ENCODE measurements at places on chromosomes 1 and 21.

DNA sequence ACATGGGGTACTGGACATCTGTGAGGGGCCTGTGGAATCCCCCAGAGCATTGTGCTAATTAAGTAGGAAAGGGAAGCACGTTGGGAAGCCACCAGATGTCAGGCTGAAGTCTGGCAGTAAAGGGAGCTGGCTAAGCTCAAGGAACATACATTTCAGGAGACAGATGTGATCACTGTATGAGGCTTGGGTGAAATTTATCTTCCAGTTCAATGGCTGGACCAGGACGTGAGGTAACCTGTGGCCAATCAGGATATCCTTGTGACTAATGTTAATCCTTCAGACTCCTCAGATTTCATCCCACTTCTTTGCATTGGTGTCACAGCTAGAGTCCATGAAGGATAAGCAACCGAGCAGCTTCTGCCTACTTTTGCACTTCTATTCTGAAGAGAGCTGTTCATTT lies 110.2 kb upstream of the APP start:
- no peak for DNase-seq

DNA sequence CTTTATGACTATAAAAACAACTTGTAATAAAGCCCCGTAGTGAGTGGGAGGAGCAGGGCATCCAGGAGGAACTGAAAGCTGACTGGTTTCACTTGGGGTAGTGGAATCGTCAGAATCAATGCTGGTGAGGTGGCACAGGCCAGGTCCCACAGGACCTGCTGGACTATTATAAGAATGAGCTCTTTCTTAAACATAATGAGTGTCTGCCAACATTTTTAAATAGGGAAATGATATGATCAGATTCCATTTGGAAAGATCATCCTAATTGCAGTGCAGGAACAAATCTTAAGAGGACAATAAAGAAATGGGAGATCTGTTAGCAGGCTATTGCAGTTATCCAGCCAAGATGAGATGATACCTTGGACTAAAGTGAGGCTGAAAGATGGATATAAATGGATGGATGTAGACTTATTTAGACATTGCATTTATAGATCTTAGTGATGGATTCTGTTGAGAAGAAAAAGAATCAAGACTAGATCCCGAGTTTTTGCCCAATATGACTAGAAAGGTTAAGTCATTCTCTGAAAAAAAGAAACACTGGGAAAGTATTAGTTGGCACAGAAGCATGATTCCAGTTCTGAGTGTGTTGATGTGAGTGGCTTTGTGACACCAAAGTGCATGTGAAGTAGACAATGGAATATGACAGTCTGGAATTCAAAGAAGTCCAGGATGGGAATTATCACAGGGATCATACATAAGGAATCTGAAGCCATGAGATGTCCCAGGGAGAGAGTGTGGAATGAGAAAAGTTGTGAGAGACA lies 153.3 kb upstream of the SGIP1 start:
- DNase-seq = no peak

DNA sequence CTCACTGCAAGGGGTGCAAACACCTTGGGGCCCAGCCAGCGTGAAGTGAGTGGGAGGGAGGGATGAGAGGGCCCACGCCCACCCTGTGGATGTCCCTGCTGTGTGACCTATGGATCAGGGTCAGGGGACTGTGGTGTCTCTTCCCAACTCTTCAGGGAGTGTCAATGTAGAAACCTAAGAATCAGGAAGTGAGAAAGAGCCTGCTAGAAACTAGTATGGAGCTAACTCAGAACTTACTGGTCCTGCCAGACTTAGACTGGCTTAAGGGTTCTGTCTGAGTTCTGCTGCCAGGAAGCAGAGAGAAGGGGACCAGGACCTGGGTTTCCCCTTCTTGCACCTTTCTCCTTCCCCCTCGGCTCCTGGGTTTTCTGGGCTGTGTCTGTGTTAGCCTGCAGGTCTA lies 1.8 kb upstream of the IL10 start:
- no peak for DNase-seq

GRCh38 chr1:7187112-7187493 lies 401.8 kb downstream of the CAMTA1 start:
- no peak for DNase-seq

DNA sequence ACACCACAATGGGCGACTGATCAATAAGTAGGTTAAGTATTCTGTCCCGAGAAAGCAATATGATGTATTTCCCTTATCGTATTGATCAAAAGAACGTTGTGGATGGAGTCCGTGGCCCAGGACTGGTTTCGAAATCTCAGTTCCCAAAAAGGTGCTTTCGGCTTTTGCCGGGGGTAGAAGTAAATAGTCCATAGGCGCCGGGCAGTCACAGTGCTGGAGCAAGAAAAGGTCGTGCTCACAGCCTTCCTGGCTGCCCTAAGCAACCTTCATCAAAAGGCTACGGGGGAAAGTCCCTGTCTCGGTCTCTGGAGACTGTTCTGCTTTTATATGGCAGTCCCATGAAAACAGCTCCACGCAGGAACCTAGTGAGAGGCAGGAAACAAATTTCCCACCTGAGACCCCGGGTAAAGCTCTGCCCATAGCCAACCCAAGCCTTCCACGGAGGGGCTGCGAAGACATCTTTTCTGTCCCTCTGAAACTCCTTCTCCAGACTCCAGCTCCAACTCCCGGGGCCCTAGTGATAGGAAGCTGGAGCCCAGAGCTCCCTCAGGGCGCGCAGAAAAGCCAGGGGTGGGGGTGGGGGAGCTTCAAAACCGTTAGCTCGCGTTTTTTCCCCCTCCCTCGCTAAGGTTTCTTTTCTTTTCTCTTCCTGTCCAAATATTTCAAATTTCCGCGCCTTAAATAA lies 7.0 kb downstream of the CDKN2C start:
- peak; percentile 18 for DNase-seq

DNA sequence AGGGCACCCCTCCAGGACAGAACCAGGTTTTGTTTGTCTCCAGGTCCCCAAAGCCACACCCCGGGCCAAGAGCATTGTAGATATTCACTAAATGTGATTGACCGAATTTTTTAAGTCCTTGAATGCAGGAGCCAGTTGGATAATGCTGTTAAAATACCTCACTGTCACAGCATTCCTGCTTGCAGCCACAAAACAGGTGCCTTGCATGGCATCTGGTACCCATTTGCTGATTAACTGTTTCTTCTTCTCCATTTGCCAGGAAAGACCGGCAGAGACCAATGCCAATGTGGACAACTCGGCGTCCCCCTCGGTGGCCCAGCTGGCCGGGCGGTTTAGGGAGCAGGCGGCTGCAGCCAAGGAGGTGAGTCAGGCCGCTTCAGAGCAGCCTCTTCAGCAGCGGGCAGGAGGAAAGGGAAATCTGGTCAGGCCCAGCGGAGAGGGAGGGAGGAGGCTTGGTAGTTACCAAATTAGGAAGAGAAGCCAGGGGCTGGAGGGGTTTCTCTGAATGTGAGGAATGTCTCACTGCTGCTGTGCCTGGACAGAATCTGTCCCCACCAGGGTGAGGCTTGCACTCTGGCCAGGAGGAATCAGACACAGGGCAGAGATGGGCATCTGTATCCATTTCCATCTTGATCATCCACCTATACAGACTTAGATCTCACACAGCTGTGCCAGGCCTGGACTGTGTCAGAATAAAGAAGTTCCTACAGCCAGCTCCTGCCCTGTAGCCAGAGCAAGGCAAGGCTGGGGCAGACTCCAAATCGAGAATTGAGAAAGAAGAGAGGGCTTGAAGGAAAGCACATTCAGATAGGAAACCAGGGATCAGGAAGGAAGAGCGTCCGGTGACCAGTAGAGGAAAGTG lies 37.9 kb upstream of the MPZL1 start:
- no peak for DNase-seq

GRCh38 chr21:25425156-25425555 lies 182.1 kb downstream of the MRPL39 start:
- no peak for DNase-seq

DNA sequence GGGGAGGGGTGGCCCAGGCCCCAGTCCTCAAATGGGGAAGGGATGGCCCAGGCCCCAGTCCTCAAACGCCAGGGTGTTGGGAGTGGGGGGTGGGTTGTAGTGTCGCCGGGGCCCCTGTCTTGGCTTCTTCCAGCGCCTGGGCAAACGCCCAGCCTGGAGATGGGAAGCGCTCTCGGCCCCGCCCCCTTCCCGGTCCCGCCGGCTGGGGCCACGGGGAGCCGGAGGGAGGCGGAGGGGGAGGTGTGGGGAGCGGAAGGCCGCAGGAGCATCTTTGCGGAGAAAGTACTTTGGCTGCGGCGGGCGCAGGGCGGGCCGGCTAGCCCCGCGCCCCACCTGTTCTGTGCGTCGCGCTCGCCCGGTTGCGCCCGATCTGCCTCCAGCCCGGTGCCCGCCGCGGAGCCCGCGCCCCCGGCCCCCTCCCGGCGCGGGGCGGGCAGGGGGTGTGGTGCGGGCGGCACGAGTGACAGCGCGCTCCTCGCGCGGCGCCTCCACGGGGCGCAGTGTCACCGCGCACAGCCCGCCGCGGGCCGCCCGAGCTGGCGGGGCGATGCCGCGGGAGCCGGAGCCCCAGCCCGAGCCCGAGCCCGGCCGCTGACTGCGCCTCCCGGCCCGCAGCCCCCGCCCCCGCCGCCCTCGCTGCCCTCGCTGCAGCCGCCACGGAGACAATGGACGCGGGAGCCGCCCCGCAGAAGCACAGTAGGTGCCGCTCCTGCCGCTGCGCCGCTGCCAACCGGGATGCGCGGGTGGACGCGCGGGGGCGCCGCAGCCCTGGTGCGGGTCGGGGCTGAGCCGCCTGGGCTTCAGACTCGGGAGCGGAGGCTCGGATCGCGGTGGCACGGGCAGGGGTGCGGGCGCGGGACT lies 31.1 kb upstream of the PEX10 start:
- DNase-seq = no peak

DNA sequence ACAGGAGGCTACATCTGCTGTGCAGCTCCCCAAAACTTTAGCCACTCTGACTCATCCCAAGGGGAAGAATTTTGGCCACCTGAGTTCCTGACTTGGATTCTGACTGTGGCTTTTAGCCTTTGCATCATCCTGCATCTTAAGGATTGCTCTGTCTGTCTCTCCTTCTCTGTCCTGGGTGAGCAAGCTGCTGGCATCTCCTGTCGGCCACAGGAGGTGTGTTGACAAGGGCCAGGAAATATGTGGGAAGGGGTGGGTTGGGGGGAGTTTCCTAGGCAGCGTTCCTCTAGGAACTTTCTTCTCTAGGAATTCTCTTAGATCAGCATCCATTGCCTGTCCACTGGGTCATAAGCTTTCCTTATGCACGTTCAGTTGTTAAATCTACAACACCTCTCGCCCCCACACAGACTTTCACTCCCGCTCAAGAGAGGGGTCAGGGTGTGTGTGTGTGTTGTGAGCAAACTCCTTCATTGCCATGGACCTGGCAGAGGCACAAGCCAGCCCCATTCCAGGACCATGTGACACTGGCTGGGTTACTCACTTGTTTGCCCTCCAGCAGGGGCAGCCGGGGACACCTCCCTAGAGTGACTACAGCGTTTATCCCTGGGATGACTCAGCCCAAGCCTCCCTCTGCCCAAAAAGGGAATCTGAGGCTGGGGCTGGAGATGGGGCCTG lies 145.0 kb upstream of the DUSP10 start:
- DNase-seq = peak; percentile 93

GRCh38 chr1:22452481-22452957 lies 868 bp downstream of the ZBTB40 start:
- peak; percentile 13 for DNase-seq

DNA sequence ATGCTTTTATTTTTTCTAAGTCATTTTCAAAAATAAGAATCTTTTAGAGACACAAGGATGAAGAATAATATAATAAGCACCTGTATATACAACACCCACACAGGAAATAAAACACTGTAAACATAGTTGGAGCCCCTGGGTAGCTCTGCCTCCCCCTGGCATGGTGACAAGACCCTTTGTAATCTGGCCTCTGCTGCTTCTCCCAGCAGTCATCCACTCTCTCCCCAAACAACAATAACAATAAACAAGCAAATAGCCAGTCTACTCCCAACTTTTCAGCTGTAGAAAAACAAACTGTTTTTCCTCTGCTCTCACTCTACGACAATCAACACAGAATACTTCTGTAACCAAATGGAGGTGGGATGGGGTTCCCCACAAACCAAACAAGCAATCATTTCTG lies 110.1 kb downstream of the CSMD2 start:
- no peak for DNase-seq

DNA sequence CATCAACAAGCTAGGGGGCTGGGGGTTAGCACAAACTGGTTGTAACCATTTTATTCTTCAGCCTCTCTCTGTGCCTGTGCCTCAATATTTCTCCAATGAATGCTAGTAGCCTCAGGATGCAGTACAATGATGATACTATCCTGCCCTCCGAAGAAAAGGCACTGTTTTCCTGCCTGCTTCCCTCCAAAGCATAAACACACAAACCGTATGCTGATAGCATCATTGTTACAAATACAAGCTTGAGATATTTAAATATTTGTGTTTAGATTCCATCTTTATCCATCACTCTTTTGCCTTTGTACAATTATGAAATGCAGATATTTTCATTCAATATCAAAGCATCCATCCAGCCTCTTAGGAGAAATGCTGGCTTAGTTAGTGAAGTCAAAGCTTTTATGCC lies 404.8 kb downstream of the DUSP10 start:
- no peak for DNase-seq

- peak; percentile 44 for DNase-seq
Measured at GRCh38 chr1:83033682-83034081, 965.2 kb downstream of the TTLL7 start.

- peak; percentile 25 for DNase-seq
Measured at GRCh38 chr1:162319493-162320175, 57.0 kb downstream of the SPATA46 start.

DNA sequence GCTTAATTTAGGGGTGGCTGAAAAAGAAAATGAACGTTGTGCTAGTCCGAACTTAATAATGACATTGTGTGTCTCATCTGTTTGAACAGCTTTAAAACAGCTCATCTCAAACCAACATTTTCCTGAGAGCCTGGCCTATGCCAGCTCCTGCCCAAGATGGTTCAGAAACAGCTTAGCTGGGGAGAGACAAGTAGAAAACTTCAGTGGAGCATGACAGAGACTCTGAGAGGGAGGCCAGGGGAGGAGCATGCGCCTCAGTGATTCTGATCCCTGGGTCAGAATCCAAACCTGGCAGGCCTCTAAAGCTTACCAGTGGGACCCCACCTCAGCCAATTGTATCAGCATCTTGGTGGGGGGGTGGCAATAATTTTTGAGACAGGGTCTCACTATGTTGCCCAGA lies 99.3 kb downstream of the TAS1R2 start:
- DNase-seq = no peak

GRCh38 chr1:240464099-240464498 lies 147.9 kb downstream of the GREM2 start:
- peak; percentile 18 for DNase-seq

GRCh38 chr21:38273745-38274542 lies 17.2 kb downstream of the KCNJ15 start:
- no peak for DNase-seq

- DNase-seq = no peak
Measured at GRCh38 chr1:8494681-8495080, 176.8 kb downstream of the SLC45A1 start.

DNA sequence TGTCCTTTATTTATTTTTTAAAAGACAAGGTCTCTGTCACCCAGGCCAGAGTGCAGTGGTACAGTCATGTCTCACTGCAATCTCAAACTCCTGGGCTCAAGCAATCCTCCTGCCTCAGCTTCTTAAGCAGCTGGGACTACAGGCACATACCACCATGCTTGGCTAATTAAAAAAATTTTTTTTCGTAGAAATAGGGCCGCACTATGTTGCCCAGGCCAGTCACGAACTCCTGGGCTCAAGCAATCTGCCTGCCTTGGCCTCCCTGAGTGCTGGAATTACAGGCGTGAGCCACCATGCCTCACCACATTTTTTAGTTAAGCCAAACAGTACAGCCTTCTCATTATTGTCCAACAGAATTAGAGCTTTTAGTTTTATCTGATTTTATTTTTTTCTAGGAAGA lies 7.4 kb upstream of the ADAR start:
- DNase-seq = no peak

- no peak for DNase-seq
Measured at GRCh38 chr1:91891454-91891853, 5.5 kb upstream of the TGFBR3 start.

Measured in RWPE1 (cell line).